ENCODE measurements at places on chromosomes 5 and 9.
A peak's percentile ranks its signal among the peaks of the same experiment; 100 is the strongest.

DNA sequence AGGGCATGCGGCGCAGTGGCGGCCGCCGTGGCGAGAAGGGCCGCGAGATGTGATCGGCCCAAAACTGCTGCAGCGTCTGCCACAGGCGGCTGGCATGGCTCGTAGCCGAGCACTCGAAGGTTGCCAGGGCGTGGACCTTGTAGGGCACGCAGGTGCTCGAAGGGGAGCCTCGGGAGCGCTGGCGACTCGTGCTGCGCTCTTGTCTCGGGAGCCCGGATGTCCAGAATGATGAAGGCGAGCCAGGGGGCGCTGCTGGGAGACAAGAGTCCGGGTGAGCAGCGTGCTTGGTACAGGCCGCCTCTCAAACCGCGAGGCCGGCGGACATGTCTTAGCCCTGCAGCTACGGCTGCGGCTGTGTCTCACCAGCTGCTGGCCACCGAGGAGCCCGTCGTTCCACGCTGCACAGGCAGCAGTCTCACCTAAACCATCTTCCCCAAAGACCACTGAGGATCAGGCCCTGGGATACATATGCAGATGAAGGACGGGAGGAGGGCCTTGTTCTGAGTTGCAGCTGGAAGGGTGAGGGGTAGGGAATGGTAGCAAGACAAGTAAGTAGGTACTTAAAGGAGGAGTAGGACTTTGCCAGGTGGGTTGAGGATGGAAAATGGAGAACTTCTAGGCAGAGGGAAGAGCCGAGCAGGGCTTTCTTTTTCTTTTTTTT is 1.7 kb downstream of the CBY3 start:
- peak; percentile 83 for DNase-seq

- DNase-seq: no peak
Observed at GRCh38 chr9:14089051-14089803, 224.7 kb downstream of the NFIB start.

GRCh38 chr9:127256324-127256723 is 8.2 kb upstream of the GARNL3 start:
- no peak for DNase-seq

DNA sequence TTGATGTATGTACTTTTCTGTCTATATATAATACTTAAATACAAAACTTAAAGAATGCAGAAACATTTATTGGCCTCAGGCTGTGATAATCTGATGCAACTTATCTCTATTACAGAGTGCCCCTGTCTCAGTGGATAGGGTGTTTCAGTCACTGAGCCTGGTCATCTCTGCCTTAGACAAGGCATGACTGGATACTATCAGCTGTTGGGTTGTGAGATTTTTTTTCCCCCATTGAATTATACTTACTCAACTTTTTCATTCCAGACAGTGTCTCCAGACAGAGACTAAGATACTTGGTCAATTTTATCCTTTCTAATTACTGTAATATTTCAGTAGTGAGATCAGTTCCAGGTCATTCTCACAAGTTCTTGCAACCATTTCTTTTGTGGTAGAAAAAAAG is 26.7 kb downstream of the XRCC4 start:
- no peak for DNase-seq

DNA sequence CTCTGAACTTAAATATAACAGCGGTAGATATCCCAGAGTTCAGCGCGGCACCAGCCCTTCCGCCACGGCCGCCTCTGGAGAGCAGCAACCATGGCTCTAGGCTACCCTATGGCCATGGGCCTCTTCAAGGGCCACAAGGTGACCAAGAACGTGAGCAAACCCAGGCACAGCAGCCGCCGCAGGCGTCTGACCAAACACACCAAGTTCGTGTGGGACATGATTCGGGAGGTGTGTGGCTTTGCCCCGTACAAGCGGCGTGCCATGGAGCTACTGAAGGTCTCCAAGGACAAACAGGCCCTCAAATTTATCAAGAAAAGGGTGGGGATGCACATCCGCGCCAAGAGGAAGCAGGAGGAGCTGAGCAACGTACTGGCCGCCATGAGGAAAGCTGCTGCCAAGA is 229.0 kb downstream of the ACTL7B start:
- DNase-seq: no peak

- no peak for DNase-seq
Observed at GRCh38 chr5:95861864-95862561, 39.5 kb upstream of the GLRX start.

- no peak for DNase-seq
Observed at GRCh38 chr5:172111852-172112225, 76.2 kb downstream of the STK10 start.

GRCh38 chr9:37602817-37603216 is 10.4 kb upstream of the TOMM5 start:
- no peak for DNase-seq

- DNase-seq: no peak
Observed at GRCh38 chr5:32231241-32231640, 57.1 kb upstream of the GOLPH3 start.

- DNase-seq: no peak
Observed at GRCh38 chr9:14321517-14322130, 7.7 kb upstream of the NFIB start.

- no peak for DNase-seq
Observed at GRCh38 chr9:108439947-108440346, 415.8 kb downstream of the ACTL7B start.

DNA sequence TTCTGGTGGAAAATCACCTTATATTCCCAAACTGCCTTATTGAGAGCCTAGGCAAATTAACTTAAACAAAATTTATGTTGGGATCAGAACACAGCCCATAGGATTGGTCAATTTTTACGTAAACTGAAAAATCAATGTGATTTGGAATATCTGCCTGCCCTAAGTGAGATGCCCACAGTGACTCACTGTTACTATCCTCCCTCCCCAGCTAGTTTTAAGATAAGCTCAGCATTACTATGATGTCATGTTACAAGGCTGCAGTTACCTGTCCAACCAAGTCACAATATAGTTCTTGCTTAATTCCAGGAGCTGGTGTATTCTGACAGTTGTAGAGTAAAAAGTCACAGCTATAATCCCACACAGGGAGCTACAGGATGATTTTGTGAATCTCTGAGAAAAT is 23.1 kb downstream of the SKP1 start:
- no peak for DNase-seq

DNA sequence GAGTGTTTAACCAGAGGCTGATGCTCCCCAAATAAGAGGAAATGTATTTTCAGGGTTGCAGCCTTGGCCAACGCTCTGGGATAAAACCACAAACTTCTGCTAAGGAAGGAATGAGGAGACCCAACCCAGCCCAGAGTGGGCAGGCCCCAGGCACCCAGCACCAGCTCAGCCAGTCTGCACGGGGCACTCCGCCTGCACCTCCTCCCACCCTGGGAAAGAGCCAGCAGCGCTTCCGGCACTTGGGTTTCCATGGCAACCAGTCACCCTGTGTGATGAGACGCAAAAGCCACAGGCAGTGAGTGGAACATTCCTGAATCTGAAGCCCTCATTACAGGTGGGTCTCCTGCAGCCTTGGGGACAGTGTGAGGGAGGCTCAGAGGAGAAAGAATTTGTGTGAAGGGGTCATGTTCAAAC is 85.2 kb upstream of the ZBTB43 start:
- DNase-seq: peak; percentile 95

- peak; percentile 53 for DNase-seq
Observed at GRCh38 chr5:132896685-132897084, 23.2 kb downstream of the LEAP2 start.

DNA sequence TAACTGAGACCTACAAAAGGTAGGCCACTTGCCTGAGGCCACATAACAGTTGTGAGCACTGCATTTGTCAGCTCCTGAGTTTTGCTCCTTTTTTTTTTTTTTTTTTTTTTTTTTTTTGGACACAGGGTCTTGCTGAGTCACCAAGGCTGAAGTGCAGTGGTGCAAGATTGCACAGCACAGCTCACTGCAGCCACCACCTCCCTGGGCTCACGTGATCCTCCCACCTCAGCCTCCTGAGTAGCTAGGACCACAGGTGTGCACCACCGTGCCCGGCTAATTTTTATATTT is 37.1 kb downstream of the LAMC3 start:
- no peak for DNase-seq

DNA sequence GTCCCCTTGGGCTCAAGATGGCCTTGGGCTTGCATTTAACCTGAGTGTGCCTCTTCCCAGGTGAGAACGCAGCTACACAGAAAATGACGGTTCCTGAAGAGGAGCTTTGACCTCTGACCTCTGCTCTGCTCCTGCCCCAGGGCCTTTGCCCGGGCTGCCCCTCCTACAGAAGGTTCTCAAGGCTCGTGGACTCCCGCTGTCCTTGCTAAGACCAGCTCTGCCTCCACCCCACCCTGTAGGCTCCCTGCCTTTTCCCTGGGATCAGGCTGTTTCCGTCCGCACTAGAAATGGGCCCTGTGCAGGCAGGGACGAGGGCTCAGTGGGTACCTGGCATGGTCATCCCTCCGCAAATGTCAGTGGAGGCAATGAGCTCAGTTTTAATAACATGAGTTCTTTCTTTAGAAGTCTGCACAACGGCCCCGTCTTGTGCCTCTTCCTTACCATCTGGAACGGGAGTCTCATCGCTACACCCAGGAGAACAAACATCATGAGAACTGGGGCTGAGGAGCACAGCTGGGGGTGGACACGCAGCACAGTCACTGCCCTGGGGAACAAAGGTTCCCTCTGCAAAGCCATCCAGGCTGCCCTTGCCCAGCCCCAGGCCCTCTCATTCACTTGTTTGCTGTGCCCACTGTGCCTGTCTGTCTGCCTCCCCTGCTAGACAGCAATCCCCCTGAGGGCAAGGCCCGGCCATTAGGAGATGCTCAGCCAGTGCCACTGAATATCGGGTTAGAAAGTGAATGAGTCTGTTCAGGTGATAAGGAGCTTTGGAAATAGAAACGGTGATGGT is 26.7 kb upstream of the LPCAT1 start:
- no peak for DNase-seq

DNA sequence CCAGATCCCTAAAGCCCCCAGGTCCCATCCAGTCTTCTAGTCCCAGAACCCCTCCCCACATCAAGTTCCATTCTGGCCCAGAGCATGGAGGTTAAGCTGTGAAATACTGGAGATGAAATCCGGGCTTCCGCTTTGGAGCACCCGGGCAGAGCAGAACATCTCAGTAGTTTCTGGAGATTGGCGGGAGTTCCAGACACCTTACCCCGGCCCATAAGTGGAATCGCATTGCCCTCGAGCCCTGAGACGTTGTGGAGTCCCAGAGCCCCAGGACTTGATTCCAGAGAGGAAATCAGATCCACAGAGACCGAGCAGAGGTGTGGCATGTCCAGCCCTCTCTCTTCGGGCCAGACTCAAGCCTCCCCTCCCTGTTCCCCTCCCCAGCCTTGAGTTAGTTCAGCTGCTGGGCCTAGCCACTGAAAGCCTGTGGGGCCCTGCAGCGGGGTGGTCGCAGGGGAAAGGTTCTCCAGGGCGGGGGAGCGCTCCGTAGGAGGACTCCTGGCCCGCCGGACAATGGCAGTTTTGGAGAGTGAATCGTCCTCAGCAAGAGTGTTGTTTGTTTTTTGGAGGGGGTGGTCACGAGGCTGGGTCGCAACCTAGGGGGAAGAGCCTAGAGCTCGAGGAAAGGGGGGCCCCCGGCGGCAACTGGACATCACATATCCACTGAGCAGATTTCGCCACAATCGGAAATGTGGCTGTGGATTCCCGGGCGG is 1.0 kb upstream of the PAX5 start:
- no peak for DNase-seq

GRCh38 chr5:168790671-168791250 is 211.6 kb upstream of the PANK3 start:
- no peak for DNase-seq

GRCh38 chr5:104062621-104063377 is 500.2 kb upstream of the NUDT12 start:
- no peak for DNase-seq

DNA sequence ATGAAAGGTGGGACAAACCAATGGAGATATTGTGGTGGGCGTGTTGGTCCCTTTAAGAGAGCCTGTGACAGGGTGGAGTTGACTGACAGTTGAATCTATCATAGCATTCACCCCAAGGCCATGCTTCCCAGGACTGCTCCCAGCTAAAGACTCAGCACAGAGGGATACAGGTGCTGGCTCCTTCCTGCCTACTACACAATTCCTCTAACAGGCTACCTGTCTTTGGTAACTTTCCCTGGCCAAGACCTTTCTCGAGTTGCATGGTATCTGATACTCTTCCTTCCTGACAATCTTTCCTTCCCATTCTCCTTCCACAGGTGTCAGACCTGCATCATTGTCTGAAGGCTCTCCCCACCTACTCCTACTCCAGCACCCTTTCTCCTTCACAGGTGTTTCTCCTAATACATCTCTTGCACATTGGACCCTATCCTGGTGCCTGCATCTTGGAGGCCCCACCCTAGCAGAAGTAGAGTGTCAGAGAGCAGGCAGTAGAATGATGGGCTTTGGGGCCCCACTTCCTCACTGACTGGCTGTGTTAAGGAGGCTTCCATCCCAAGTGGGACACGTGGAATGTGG is 120.7 kb upstream of the ALDH1B1 start:
- no peak for DNase-seq

DNA sequence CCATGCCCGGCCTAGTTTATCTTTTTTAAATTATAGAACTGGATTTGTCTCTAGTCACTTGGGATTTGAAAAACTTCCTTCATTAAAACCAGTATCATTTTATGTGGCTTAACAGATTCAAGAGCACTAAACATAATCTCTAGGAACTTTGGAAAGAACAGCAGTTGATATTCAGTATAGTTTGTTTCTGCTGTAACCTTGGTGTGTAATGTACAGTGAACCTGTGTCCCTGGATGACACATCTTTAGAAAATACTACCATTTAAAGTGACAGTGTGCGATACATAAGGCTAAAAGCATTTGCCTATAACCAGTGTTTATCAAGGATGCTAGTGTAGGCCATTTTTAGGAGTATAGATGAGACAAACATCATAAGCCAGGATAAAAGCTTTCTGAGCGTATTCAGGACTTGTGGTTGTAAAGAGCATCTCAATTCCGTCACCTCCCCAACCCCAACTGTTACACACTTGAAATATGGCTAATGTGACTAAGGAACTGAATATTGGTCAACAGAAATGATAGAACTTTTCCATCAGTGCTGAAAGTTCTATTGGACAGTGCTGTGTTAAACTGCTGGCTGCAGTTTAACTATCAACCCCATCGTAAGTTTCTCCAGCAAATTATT is 4.4 kb downstream of the SNX18 start:
- DNase-seq: no peak

DNA sequence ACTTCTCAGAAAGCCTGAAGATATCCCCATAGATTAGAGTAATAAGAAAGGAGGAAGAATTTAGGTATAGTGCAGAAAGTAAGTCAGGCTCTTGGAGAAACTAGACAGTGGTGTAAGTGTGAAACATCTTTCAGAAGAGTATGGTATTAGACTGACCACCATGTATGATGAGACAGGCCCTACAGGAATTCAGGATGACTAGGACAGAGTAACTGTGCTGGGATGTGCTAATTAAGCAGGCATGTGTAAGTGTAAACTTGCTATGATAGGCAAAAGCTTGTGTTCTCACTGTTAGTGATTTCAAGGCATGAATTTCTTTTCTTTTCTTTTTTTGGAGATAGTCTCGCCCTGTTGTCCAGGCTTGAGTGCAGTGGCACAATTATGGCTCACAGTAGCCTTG is 70.8 kb downstream of the RAB24 start:
- no peak for DNase-seq

GRCh38 chr9:93134015-93134739 is at the start of gene NINJ1:
Gene NINJ1, minus strand, starts transcription at chr9:93134251. Its CDS starts 34 bp downstream, at chr9:93134217.
- DNase-seq: peak; percentile 83

- DNase-seq: no peak
Observed at GRCh38 chr9:9592104-9592503, 1020.7 kb downstream of the PTPRD start.

- DNase-seq: no peak
Observed at GRCh38 chr9:17900606-17901005, 321.7 kb downstream of the SH3GL2 start.
